ENCODE measurements at places on chromosomes 5 and 9.

- DNase-seq: no peak
These were observed 57.6 kb downstream of the MAMDC2 start for GRCh38 chr9:70101265-70101664.

DNA sequence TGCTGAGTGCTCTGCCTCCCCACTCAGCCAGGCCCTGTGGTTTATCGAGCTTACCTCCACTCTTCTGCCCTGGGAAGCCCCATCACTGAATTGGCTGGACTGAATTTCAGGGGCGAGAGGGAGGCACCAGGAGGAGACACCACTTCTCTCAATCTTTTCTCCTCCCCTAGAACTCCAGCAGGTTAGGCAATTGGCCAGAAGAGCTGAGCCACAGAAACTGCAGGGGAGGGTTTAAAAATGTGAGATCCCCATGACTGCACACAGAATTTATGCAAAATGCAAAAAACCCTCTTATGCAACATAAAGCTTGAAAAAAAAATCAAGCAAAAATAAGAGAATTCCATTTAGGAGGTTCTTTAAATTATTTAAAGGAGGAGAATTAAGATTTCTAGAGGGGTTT, 29.9 kb downstream of the TUT7 start:
- no peak for DNase-seq

- DNase-seq: no peak
These were observed 1982.2 kb upstream of the C9orf72 start for GRCh38 chr9:29555502-29555901.

- no peak for DNase-seq
These were observed 287.5 kb downstream of the SMARCA2 start for GRCh38 chr9:2302606-2303005.

DNA sequence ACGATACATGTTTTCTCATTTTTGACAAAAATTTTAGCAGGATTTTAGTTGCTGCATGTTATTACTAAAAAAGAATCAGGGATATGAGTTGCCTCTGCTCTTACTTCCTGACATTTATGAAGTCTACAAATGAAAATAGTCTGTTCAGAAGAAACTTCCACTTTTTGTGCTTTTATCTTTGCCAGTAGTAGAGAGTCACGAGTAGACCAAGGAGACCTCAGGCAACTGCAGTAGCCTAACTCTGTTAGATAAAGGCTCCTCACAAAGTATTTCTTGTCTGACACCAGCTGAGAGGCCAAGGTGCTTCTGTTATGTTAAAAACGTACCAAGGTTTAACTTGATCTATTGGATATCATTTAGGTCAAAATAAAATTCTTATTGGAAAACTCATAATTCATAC, 333.9 kb downstream of the NR2F1-AS1 start:
- no peak for DNase-seq

DNA sequence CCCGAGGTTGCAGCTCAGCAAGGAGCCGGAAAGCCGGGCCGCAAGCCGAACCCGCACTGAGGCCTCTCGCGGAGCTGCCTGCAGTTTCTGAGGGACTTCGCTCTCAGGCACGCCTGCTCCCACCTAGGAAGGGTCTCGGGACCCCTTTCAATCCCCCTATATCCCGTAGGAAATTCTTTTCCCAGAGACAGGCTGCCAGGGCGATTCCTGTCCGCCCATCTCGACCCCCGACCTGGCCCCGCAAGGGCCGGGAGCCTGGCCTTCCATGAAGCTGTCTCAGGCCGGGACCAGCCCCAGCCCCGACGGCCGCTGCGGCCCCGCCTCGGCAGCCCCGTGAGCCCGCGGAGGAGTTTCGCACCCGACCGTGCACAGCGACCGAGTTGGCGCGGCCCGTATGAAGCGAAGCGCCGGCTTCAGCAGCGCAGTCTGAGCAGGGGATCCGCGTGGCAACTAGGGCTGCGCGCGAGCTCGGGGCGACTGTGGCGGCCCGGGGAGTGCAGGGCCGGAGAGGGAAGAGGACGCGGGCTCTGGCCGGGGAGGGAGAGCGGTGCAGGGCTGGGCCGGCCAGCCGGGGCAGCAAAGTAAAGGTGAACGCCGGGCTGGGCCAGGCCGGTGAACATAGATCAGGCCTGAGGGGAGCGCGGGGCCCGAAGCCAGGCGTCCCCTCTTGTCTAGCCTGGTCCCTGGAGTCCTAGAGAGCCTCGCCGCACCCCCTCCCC, 977 bp upstream of the PRDM12 start:
- no peak for DNase-seq

DNA sequence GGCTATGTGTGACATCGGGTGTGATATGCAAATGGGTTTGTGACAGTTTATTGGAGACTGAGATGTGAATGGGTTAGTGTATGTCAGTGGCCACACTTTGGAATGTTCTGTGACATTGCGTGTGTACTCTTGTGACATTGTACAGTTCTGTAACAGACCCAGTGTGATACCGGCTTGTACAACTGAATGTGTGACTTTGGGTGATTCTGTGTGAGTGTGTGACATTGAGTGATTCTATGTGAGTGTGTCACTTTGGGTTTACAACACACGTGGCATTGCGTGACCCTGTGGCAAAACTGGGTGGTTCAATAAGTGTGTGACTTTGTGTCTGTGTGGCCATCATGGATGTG, 38.2 kb downstream of the CXXC5 start:
- DNase-seq: no peak

- DNase-seq: no peak
These were observed 66.0 kb upstream of the SARDH start for GRCh38 chr9:133804199-133804598.

GRCh38 chr5:21862986-21863385, 990.2 kb downstream of the CDH12 start:
- no peak for DNase-seq

Data from activated T-helper 1 cell treated with Interleukin-2 at 50 U/mL for 16 hours (primary cell).